Stimulated activated CD4-positive, alpha-beta T cell treated with anti-CD3 and anti-CD28 coated beads, Interleukin-1b, Interleukin-23, amount 100 ng/mL, for 1 hour (primary cell): ENCODE measurements at places on chromosomes 2 and 18.

DNA sequence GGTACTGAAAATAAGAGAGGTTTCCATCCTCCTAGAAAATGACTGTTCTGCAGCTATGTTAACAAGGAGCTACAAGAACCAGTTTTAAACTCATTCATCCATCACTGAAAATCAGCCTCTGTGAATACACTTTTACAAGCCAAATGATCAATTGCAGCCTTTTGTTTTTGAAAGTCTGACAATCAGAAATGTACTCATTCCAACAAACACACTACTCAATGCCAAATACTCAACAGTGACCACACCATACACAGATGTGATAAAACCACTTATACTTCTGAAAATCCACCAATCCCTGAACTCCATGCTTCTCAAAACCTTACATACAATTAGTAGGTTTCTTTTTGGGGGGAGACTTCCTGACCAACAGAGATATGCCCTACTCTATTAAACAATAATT, 663.9 kb upstream of the CHAC2 start:
- DNase-seq, result no peak

- no peak for DNase-seq
Observed at GRCh38 chr2:226169751-226170581, 629.7 kb downstream of the IRS1 start.

DNA sequence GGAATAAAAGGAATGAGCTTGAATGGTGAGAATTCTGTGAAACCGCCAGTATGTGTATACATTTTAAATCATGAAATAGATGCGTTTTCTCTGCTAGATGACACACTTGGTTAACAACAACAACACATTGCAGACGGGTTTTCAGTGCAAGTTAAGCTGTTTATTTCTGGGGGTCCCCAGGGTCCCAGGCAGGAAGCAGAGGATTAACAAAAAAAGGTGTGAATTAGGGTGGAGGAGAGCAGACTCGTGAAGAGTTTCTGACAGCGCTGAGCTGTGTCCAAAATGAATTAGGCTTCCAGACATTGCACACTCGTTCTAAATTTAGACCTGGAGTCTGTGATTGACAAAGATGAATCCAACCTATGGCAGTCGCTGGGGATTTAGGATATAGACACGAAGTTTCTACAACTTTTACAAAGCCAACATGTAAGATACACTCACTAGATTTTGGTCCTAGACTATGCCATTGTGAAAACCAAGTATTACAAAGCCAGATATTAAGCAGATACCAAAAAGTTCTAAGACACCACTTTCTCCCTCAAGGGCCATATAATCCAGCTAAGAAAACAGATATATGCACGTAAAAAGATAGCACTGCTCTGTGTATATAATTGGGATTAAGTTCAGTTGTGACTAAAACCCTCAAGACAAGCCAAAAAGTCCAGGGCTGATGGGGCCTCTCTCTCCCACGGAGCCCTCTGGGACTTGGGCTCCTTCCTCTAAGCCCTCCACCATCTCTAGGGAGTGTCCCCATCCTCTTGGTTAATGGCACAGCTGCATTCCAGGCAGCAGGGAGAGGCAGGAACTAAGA, 120.2 kb downstream of the ACAA2 start:
- DNase-seq, result no peak

GRCh38 chr2:128389388-128390086, 70.9 kb upstream of the HS6ST1 start:
- DNase-seq, result no peak

- no peak for DNase-seq
Observed at GRCh38 chr2:196592331-196592910, 47.1 kb upstream of the CCDC150 start.

GRCh38 chr2:149160195-149160594, 121.7 kb downstream of the LYPD6B start:
- no peak for DNase-seq

- DNase-seq, result no peak
Observed at GRCh38 chr2:240254337-240255164, 114.1 kb upstream of the OTOS start.

DNA sequence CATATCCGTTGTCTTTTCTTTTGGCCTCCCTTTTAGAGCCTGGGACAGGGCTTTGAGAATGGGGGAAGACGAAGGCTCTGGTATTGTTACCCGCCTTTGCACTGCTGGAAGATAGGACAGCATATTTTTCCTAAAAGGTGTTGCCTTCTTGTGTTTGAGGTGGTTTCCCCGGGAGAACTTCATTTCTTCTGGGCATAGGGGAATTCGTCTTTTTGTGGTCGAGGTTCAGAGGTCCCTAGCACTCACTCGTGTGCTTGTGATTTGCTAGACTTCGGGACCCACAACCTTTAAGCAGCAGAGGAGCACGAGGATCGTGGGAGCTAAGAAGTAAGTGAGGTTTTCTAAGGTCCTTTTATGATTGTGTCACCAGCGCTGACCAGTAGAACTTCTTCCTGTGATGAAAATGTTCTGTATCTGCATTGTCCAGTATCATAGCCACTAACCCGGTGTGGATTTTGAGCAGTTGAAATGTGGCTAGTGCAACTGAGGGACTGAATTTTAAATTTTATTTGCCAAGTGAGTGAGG, 611 bp downstream of the ZNF512 start:
- no peak for DNase-seq

DNA sequence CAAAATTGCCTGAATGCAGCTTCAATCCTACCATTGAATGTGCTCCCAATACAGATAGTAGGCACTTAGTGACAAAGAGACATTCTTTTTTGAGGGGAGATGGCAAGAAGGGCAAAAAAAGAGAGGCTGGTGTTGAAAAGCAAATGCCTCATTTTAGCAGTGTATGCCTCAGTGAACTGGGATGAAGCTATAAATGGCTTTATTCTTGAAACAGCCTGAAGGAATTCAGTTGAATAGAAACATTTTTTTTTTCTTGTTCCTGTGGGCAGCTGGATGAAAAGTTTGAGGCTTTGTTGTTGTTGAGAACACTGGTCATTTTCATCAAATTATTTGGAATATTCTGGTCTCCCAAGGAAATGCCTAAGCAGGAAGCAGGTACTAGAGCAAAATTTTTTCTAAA, 228.9 kb downstream of the RNF144A start:
- no peak for DNase-seq

DNA sequence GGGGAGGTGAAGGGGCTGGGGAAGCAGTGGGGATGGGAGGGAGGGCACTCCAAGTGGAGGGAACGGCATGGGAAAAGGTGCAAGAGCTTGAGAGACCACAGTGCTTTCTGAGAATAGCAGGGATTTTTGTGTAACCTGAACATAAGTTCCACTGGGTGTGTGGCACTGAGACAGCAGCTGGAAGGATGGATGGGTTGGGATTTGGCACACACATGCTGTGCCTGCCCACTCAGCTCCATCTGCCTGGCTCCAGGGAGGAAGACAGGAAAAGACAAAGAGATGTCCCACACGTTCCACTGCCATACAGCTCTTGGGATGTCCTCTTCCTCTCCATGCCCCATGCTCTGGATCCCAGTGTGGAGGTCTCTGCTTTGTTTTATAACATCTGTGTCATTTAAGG, 114.1 kb upstream of the TEX51 start:
- no peak for DNase-seq

DNA sequence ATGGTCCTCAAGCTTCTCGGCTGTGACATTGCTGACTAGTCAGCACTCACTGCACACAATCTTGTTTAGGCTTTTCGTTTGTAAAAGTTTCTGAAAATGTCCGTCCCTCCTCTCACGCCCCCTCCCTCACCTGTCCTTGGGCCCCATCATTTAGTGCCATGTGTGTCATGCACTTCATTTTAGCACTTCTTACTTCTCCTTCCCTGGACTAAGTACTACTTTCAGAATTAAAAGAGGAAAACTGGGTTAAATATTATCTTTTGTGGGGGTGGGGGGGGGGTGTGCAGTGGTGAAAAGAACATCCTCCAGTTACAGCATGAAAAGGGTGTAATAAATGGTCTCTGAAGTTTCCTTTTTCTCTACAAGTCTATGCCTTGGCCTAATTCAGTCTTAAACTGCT, 182.0 kb upstream of the SP5 start:
- DNase-seq, result no peak

DNA sequence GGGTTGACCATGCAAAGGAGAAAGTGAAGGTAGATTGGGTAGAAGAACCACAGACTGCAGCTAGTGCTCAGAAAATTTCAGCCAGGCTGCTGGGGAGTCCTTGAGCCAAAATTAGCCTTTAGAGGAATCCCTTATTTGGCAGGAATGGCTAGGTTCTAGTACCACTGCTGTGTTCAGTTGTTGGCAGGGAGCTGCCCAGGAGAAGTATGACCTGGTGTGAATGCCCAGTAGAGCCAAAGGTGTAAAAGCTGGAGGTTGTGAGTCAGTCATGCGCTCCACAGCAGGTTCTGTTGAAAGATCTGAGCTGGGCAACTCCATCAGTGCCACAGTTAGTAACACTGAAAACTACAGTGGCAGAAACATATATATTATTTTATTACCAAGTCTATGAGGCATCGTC, 36.4 kb upstream of the TBR1 start:
- DNase-seq, result no peak

GRCh38 chr2:207416111-207416510, 113.7 kb upstream of the CREB1 start:
- DNase-seq, result no peak

- DNase-seq, result no peak
Observed at GRCh38 chr2:88451811-88452564, 505 bp downstream of the FOXI3 start.

GRCh38 chr18:55509631-55510324, 78.2 kb downstream of the TCF4 start:
- no peak for DNase-seq

DNA sequence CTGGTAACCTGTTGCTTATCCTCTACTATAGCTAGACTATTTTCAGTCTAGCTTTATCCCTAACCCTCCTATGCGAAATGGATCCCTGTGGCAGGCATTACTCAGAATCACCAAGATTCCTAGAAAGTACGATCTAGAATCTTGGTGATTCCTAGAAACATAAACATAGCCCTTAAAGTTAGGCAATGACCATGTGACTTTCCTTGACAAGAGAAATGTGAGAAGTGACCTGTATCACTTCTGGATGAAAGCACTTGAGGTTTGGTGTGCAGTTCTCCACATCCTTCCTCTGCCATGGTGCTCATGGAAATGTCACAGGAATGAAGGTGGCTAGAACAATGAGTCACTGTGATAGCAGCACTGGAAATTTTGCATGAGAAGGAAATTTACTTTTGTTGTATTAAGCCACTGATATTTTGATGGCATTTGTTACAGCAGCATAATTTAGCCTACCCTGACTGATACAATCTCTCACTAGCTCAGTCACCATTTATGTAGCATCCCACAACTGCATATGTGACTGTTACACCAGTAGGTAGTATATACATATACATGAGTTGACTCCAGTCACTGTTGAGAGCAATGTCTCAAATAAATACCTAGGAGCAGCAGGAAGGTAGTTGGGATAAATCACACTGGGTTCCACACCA, 68.3 kb upstream of the MAPRE2 start:
- no peak for DNase-seq

GRCh38 chr18:9855681-9856080, 30.1 kb upstream of the TXNDC2 start:
- DNase-seq, result no peak

DNA sequence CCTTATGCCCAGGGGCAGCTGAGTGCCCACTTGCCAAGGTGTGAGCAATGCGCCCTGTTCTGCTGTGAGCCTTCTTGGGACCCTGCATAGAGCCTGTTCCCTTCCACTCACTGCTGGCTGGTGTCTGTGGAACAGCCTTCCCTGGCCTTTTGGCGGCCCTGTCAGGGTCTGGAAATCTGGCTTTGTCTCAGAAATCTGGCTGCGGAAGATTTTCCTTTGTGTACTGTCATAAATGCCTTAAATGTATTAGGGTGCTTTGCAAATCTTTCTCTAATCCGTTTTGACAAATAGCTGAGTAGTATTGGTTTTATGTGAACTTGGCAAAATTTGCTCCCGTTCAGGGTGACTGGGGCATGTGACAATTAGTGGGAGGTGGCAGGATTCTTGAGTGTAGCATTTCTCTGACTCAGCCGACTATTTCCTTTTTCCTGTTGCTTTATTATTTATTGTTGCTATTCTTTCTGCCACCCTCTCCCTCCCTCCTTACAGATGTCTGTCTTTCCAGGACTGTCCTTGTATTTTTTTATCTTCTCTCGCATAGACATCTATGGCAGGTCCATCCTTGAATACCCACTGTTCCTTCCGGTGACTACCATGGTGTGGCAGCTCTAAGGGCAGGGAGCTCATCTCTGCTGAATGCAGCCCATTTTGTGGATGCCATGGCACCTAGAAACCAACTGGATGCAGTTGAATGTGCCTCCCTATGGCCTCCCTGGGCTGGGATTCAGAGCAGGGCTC, 41.8 kb downstream of the LDLRAD4 start:
- DNase-seq, result no peak

- no peak for DNase-seq
Observed at GRCh38 chr2:154692927-154693326, 5.6 kb upstream of the KCNJ3 start.

DNA sequence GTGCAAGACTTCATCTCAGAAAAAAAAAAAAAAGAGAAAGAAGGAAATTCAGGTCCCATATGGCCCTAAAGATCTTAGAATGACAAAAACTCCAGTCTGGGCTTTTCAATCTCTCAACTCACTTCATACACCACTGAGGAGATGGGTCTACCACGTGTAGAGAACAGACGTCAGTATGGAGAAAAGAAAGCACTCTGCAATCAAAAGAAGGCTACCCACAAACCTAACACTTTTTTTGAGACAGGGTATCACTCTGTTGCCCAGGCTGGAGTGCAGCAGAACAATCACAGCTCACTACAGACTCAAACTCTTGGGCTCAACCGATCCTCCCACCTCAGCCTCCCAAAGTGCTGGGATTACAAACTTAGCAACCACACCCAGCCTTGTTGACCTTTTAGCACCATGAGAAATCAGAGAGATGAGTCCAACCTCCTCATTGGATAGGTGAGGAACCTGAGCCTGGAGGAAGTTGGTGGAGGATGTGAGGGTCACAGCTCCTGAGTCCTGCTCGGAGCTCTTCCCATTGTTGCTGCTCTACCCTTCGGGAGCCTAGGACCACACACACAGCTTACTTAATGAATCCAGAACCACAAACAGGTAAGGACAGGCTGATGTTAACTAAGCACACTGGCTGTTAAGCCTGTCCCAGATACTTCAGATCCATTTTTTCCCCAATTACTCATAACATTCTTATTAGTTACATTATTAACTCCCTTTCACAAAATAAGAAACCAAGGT, 23.7 kb downstream of the TBC1D8 start:
- no peak for DNase-seq

DNA sequence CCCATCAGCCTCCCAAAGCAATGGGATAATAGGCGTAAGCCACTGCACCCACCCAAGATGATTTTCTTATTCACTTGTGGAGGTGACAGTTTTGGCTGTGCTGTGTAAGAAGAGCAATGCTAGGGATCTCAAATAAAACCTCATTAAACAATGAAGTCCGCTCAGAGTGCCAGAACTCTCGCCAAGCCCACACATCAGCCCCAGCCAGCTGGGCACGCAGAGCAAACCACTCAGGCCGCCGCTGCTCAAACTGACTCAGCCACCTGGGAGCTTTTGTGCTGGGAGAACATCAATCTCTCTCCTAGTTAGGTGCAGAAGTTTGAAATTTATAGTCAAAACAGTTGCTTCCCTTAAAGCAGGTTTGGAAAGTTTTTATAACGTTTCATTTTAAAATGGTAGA, 47.6 kb downstream of the RNF152 start:
- DNase-seq, result no peak

- no peak for DNase-seq
Observed at GRCh38 chr2:172507199-172507598, 48.7 kb upstream of the PDK1 start.
